IMR-90 (cell line): ENCODE measurements at places on chromosomes 7 and 10. TPM values are rescaled to one million over a fixed set of nuclear protein-coding genes. Genes with fewer than 3 reads are reported as not detected.

The LRRC61 gene
- not detected in 2 replicates for total RNA-seq

The TMEM139 gene
- total RNA-seq = not detected in 2 replicates

The BTBD16 gene
- not detected in 2 replicates for total RNA-seq

The SFTPA2 gene
- total RNA-seq = not detected in 2 replicates

The PARD3 gene
- total RNA-seq = 34.2 and 37.5 TPM in 2 replicates

The KCND2 gene
- under 0.01 TPM in 2 replicates for total RNA-seq

The STRIP2 gene
- total RNA-seq = 2.2 and 3.0 TPM in 2 replicates

The FASTK gene
- 41.9 and 53.8 TPM in 2 replicates for total RNA-seq

DNA sequence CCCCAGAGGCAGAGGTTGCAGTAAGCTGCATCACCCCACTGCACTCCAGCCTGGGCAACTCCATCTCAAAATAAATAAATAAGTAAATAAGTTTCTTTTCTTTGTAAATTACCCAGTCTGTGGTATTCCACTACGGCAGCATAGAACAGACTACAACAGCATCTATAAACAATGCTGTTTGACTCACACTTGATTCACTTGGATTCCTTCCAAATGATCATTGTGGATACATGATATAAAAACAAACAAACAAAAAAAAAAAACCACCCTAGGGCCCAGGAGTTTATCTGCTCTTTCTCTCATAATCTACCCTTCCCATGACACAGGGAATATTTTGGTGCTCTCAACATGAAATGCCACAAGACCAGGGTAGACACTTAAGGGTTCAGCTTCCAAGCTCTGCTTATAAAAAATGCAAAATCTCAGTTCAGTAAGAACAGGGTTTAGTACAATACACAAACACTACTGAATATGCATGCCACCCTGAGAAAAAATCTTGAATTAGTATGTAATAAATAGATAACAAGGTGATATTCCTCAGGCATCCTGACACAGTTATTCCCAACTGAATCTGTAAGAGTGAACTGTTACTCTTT lies 200.9 kb downstream of the FAM107B start:
- H3K4me1 ChIP-seq = peaks cover 26% of the 10 kb centered on the region
- peaks cover 9% of the 10 kb centered on the region; the same call in 1 of the 2 replicates for H3K36me3 ChIP-seq
- no peaks in the 10 kb centered on the region for H3K27me3 ChIP-seq
- peak; percentile 82 for DNase-seq
- no peak overlapping the region for H3K4me3 ChIP-seq
- no peak overlapping the region for H3K27ac ChIP-seq

DNA sequence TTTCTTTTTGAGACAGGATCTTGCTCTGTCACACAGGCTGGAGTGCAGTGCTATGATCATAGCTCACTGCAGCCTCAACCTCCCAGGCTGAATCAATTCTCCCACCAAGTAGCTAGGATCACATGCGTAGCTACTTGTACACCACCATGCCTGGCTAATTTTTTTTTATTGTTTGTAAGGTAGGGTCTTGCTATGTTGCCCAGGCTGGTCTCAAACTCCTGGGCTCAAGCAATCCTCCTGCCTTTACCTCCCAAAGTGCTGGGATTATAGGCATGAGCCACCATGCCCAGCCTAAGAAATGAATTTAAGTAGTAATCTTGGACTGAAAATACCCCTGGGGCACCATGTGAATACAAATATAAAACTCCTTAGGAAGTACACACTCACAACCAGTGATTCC lies 5.8 kb downstream of the NUDT13 start:
- no peak overlapping the region for H3K4me3 ChIP-seq
- H3K27me3 ChIP-seq = no peaks in the 10 kb centered on the region
- no peaks in the 10 kb centered on the region for H3K36me3 ChIP-seq
- peaks cover 16% of the 10 kb centered on the region for H3K4me1 ChIP-seq
- no peak overlapping the region for H3K27ac ChIP-seq

- no peak overlapping the region for H3K27ac ChIP-seq
- H3K27me3 ChIP-seq = no peaks in the 10 kb centered on the region
- no peak overlapping the region for H3K4me3 ChIP-seq
- no peaks in the 10 kb centered on the region for H3K36me3 ChIP-seq
- no peaks in the 10 kb centered on the region for H3K4me1 ChIP-seq
Measured at GRCh38 chr7:68511281-68511680, 1087.0 kb upstream of the AUTS2 start.

DNA sequence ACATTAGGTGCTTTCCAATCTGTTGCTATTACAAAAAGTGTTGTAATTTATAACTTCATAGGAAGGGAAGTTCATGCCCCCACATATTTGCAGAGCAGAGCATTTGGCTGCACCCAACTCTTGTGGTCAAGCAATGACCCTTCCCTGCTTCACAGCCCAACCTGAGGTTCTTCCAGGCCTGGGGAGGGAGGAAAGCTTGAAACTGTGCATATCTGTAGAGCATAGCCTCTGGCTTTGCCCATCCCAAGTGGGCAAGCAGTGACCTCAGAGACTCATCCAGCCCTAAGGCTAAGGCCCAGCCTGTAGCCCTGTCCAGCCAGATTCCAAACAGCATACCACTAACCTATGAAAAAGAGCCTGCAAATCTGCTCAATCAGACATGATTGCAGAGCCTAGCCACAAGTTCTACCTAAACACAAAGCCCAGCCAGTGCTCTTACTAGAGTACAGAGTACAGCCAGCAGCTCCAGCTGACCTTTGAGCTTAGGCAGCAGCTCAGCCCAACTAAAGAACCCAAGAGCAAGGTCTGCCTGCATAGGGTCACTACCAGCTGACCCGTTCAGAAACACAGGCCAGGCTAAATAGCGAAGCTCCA lies 14.4 kb upstream of the GSTK1 start:
- H3K27ac ChIP-seq = no peak overlapping the region
- H3K4me1 ChIP-seq = no peaks in the 10 kb centered on the region
- peaks cover 11% of the 10 kb centered on the region for H3K27me3 ChIP-seq
- H3K4me3 ChIP-seq = no peak overlapping the region
- H3K36me3 ChIP-seq = no peaks in the 10 kb centered on the region

GRCh38 chr10:100615908-100616307 lies 80.2 kb downstream of the HIF1AN start:
- H3K27ac ChIP-seq = no peak overlapping the region
- no peak overlapping the region for H3K4me3 ChIP-seq
- H3K4me1 ChIP-seq = no peaks in the 10 kb centered on the region

GRCh38 chr7:91557789-91558404 lies 293.7 kb downstream of the FZD1 start:
- no peak overlapping the region for H3K27ac ChIP-seq
- H3K4me3 ChIP-seq = no peak overlapping the region
- no peaks in the 10 kb centered on the region for H3K4me1 ChIP-seq
- H3K27me3 ChIP-seq = no peaks in the 10 kb centered on the region
- peak; percentile 39 for DNase-seq

- peaks cover 6% of the 10 kb centered on the region for H3K36me3 ChIP-seq
- H3K27ac ChIP-seq = peak overlapping the region; percentile 3; the same call in 1 of the 2 replicates
- H3K27me3 ChIP-seq = no peaks in the 10 kb centered on the region
- H3K4me1 ChIP-seq = peaks cover 30% of the 10 kb centered on the region
- H3K4me3 ChIP-seq = no peak overlapping the region
Measured at GRCh38 chr10:119247550-119247894, 40.2 kb downstream of the GRK5 start.

GRCh38 chr7:18425838-18426445 lies 69.6 kb upstream of the HDAC9 start:
- peaks cover 17% of the 10 kb centered on the region for H3K4me1 ChIP-seq
- no peak for DNase-seq
- no peaks in the 10 kb centered on the region for H3K36me3 ChIP-seq
- no peak overlapping the region for H3K27ac ChIP-seq

DNA sequence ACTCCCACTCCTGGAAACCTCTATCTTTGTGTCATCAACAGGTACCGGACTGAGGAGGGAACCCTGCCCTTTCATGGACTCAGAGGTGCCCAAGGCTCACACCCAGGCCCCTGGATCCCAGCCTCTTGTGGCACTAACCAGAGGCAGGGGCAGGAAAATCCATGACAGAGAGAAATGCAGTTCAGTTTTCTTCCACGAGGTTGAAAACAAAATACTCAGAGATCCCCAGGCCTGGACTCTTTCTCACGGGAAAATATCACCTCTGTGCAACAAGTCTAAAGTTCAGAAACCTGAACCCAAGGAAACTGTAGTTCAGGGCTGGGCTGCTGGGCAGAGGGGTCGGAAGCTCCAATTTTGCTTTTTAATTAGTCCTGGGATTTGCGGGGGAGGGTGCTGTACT lies 21.4 kb upstream of the OPN4 start:
- no peak overlapping the region for H3K27ac ChIP-seq
- no peak overlapping the region for H3K4me3 ChIP-seq
- peaks cover 12% of the 10 kb centered on the region for H3K4me1 ChIP-seq
- no peak for DNase-seq

GRCh38 chr10:46057038-46057437 lies 11.0 kb upstream of the MSMB start:
- H3K36me3 ChIP-seq = no peaks in the 10 kb centered on the region
- H3K4me1 ChIP-seq = no peaks in the 10 kb centered on the region
- no peak for DNase-seq
- H3K4me3 ChIP-seq = no peak overlapping the region
- peaks cover 14% of the 10 kb centered on the region for H3K27me3 ChIP-seq

- no peaks in the 10 kb centered on the region for H3K36me3 ChIP-seq
- peak overlapping the region; percentile 58; the same call in 1 of the 2 replicates for H3K27ac ChIP-seq
- no peaks in the 10 kb centered on the region for H3K27me3 ChIP-seq
Measured at GRCh38 chr7:23713285-23714149, 3.5 kb downstream of the STK31 start.

DNA sequence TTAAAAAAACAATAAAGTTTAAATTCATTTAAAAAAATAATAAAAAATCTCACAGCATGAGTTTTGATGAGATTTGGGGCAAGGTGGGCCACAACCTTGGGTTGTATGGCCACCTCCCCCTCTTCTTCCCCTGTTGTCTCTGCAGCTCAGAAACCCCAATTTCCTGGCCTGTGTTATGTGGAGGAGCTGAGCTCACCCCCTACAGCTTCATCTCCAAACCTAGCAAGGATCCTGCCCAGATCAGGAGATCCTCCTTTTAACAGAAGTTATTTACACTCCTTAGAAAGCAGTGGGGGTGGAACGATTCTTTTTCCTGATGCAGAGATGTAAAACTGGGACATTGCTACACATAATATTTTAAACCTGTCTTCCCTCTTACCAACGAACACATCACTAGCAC lies 6.9 kb upstream of the SH2D4B start:
- DNase-seq = no peak
- no peak overlapping the region for H3K4me3 ChIP-seq
- H3K27me3 ChIP-seq = no peaks in the 10 kb centered on the region
- H3K27ac ChIP-seq = no peak overlapping the region

DNA sequence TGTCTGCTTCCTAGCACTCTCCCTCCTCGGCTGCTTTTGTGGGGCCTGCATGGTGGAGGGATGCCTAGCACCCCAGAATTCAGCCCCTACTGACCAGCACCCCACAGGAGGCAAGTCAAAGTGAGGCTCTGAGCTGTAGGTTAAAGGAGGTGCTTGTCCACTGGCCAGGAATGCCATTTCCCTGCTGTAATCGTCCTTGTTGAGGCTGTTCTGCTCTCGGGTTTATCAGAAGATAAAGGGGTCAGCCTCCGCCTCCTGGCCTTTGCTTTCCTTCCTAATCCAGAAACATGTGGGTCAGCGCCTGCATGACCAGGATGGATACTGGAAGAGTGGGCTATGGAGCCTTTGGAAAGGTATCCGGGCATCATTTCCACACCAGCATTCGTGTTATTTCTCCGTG lies 98.9 kb downstream of the MKI67 start:
- no peak overlapping the region for H3K4me3 ChIP-seq
- no peaks in the 10 kb centered on the region for H3K36me3 ChIP-seq

DNA sequence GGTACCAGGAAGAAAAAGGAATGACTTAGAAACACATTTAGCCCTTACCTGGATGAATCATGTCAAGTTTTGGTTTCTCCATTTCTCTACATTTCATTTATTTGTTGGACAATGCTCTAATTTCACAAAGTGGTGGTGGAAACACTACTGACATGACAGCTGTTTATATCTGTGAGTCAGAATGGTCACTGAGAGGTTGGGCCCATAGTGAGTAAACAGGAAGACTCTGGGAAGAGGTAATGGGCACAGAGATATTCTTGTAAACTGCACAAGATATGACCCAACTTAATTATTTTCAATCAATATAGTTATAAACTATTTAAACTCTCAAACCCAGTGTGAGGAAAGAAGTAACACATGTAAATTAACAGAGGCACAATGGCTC lies 176.3 kb upstream of the MEOX2 start:
- H3K4me1 ChIP-seq = peaks cover 3% of the 10 kb centered on the region; the same call in 1 of the 2 replicates
- no peak overlapping the region for H3K27ac ChIP-seq
- no peak overlapping the region for H3K4me3 ChIP-seq
- DNase-seq = no peak
- no peaks in the 10 kb centered on the region for H3K36me3 ChIP-seq
- no peaks in the 10 kb centered on the region for H3K27me3 ChIP-seq

DNA sequence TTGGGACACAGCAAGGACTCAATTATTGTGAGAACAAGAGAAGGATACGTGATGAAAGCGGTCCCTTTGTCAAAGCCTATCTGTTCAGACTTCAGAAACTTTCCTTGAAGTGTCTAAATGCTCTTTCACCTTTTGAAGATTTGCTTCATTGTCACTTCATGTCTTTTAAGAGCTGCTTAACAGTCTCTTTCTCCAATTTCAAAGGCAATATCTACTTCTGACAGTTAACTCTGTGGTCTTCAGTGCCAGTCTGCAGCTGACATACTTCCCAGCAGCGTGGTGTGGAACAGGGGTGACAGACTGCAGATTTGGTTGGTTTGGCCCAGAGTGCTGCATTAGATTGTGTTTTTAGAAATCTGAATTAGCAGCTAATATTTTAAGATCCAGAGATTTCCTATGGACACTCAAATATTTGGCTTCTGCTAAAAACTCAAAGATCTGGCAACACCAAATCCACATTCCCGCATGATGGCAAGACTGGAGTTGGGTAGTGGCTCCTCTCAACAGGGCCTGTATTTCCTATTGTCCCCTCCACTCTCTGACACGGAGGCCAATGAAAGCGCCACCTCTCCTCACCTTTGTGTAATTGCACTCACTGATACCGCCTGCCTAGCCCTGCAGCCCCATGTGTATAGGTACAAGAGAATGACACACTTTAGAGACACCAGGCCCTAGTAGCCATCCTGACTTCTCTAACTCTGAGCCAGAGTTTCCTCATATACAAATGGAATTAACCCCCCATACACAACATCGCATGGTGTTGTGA lies 11.5 kb downstream of the SCRN1 start:
- peaks cover 10% of the 10 kb centered on the region for H3K4me1 ChIP-seq
- no peak overlapping the region for H3K4me3 ChIP-seq
- no peaks in the 10 kb centered on the region for H3K27me3 ChIP-seq
- peaks cover 2% of the 10 kb centered on the region for H3K36me3 ChIP-seq

- peaks cover 22% of the 10 kb centered on the region for H3K4me1 ChIP-seq
- H3K27me3 ChIP-seq = no peaks in the 10 kb centered on the region
- peak overlapping the region; percentile 89 for H3K27ac ChIP-seq
- peak; percentile 93 for DNase-seq
- no peaks in the 10 kb centered on the region for H3K36me3 ChIP-seq
Measured at GRCh38 chr10:3467052-3467951, 294.7 kb upstream of the PITRM1 start.

- no peaks in the 10 kb centered on the region for H3K27me3 ChIP-seq
- H3K27ac ChIP-seq = no peak overlapping the region
- no peak for DNase-seq
- H3K36me3 ChIP-seq = no peaks in the 10 kb centered on the region
Measured at GRCh38 chr7:119374436-119374835, 898.5 kb upstream of the KCND2 start.
